ENCODE measurements at places on chromosomes 16 and 17.

- DNase-seq = no peak
Observed at GRCh38 chr16:22220069-22220440, 14.0 kb downstream of the EEF2K start.

DNA sequence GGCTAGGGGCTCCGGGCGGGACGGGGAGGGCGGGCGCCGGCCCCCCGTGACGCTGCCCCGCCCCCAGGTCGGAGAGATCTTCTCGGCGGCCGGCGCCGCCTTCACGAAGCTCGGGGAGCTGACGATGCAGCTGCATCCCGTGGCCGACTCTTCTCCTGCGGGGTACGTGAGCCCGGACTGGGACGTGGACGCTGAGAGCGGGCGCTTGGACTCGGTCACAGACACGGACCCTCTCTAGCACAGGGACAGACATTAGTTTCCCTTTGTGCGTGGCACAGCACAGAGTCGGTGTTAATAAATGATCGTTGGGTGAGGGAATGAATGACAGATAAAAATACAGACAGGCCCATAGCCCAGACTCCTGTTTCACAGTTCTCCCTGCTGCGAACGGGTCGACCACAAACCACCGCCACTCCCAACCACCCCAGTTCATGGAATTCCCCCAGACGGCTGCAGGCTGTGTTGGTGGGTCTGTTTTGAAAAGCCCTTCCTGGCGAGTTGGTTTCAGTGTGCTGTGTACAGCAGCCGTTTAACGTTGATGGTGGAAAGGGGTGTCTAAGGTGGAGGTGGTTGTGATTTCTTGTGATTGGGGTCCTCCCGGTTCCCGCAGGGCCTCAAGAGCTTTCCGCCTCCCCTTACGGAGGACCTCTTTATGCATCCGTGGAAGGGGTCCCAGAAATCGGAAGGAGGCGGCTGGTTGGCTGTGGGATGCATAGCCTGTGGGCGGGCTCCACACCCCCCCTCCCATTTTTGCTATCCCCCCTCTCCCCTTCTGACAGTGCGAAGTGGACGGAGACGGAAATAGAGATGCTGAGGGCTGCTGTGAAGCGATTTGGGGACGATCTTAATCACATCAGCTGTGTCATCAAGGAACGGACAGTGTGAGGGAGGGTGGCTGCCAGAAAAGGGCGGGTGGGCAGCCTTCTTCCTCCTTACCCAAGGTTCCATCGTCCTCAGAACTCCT lies 2.9 kb downstream of the RNASEK start:
- no peak for DNase-seq

- DNase-seq = no peak
Observed at GRCh38 chr17:68184141-68184571, 63.7 kb upstream of the AMZ2 start.

DNA sequence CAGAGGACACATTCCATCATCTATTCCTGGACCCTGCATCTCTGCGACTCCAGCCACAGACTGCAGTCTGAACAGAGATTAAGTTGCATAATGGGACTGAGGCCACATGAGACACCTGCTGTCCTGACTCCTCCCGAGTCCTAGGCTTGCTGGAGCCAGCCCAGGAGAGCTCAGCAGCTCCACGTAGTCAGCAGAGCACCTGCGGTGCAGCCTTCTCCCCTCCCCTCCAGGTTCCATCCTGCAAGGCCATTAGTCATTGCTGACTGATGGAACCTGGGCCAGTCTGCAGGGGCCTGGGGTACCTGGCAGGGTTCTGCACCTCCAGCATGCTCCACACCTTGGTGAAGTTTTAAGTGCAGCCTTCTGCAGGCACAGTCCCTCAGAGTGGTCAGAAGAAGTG lies 76.7 kb downstream of the PLD6 start:
- peak; percentile 75 for DNase-seq

- peak; percentile 92 for DNase-seq
Observed at GRCh38 chr17:82351713-82352488, 7.1 kb upstream of the TEX19 start.

DNA sequence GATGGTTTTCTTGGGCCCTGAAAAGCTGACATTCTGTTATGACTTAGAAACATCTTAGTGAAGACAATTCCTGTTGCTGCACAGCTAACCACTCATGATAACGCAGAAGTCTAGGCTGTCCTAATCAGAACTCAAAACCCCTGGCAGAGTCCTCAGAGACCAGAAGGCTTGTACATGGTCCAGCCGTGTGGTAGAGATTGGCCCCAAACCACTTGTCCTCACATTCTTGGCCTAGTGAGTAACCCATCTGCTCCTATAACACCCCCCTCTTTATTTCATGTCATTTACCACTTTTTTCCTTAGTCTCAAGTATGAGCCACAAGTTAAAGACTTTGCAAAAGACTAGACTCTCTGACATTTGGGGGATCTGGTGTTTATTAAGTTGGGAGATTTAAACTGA lies 116.5 kb upstream of the ADAMTS18 start:
- no peak for DNase-seq

DNA sequence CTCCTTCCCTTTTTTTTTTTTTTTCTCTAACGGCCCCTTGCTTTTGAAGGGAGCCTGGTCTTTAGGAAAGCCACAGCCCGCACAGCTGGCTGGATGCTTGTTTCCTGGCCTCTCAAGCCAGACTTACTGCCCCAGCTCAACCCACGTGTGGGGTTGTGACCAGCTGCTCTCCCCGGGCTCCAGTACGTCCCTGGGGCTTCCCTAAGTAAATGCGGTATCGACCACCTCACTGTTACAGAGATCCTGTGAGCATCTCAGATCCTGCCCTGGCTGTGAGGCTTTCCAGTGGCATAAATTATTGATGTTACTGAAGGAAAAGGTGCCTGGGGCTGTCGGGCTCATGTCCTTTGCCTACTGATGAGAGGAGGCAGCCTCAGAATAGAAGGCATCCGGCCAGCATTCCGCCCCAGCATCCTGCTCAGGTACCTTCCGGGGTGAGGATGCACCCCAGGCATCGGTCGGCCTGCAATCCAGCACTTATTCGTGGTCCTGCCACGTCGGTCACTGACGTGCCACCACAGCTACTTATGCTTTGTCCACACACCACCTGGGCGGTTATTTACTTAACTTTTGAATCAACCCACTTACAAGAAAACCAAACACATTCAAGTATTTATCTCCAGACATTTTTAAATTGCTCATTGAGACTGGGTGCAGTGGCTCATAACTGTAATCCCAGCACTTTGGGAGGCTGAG lies 9.6 kb downstream of the GPRC5B start:
- DNase-seq = no peak

DNA sequence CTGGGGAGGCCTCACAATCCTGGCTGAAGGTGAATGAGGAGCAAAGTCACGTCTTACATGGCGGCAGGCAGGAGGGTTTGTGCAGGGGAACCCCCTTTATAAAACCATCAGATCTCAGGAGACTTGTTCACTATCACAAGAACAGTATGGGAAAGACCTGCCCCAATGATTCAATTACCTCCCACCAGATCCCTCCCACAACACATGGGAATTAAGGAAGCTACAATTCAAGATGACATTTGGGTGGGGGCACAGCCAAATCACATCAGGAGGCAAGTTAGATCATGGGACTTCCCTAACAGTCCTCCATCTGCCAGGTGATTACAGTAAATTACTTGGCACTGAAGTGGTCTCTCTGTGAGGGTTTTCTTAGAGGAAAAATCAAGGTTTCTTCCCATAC lies 5.3 kb downstream of the TMEM114 start:
- no peak for DNase-seq

DNA sequence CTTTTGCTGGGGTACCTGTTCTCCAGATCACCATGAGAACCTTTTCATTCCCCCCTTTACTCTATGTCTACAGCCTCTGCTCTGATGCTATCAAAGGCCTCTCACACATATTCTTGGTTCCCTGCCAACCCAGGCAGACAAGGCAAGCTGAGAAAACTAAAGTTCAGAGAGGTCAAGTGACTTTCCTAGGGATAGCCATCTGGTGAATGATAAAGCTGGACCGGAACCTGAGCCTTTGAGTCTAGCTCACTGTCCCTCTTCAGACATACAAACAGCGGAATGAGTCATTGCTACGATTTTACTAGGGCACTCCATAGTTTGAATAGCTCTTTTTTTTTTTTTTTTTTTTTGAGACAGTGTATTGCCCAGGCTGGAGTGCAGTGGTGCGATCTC lies 73.3 kb downstream of the XYLT1 start:
- no peak for DNase-seq

GRCh38 chr17:80111702-80112470 lies 10.5 kb downstream of the GAA start:
- DNase-seq = no peak

DNA sequence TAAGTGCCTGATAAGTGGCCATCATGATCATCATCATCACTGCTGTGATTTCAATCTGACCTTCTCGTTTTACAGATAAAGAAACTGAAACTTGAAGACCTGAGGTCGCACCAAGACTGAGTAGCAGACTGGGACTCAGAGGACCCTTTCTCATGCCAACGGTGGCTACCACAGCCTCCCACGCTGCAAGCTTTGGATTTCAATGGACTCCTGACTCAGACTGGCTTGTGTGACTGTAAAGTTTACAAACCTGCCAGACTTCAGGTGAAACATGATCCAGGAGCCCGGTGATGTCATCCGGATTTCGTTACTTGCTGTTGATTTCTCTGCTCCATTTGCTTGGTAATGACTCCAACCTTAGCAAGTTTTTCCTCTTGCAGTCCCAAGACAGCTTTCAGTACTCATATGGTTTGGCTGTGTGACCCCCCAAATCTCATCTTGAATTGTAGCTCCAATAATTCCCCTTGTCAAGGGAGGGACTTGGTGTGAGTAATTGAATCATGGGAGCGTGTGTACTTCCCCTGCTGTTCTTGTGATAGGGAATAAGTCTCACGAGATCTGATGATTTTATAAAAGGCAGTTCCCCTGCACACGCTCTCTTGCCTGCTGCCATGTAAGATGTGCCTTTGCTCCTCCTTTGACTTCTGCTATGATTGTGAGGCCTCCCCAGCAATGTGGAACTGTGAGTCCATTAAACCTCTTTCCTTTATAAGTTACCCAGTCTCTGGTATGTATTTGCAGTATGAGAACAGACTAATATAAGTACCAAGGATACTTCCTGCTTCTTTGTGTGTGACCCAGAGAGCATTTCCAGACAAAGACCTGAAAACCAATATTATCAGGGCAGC lies 26.7 kb upstream of the IRX6 start:
- no peak for DNase-seq
